D341Med (cell line): ENCODE measurements at places on chromosomes 5 and 9.

- DNase-seq, result no peak
These were observed 3.2 kb downstream of the NKD2 start for GRCh38 chr5:1011741-1012312.

- DNase-seq, result no peak
These were observed 8.6 kb downstream of the TRPM3 start for GRCh38 chr9:71112866-71113265.

DNA sequence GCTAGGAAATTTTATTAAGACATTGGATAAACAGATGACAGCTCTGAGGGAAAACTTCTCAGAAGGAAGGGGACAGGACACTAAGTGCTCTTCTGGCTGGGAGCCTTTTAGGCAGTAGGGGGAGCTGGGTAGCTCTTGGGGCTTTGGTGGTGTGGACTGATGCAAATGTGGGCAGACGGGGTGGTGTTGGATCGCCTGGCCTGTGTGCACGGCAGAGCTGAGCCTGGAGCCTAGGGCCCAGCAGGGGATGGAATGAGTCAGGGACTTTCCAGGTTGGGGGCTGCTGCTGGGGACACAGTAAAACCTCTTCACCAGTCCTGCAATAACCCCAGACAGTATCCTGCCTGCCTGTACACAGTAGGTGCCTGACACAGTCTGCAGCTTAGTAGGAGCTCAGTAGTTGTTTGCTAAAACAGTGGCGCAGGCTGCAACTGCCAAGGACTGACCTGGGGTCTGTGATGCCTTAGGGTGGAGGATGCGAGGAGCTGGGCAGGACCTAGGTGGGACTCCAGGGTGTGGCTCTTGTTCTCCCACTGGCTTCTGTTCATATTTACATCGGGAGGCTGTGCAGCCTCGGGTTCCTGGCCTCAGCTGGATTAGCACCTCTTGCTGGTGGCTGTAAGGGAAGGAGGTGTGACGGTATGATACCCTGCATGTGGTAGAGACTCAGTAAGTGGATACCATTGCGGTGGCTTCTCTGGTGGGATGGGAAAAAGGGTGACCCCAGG is 83.8 kb downstream of the DAB2IP start:
- DNase-seq, result no peak

GRCh38 chr9:84136119-84136868 is 155.7 kb downstream of the RMI1 start:
- no peak for DNase-seq

GRCh38 chr5:59293700-59294099 is 599.8 kb downstream of the PDE4D start:
- no peak for DNase-seq

DNA sequence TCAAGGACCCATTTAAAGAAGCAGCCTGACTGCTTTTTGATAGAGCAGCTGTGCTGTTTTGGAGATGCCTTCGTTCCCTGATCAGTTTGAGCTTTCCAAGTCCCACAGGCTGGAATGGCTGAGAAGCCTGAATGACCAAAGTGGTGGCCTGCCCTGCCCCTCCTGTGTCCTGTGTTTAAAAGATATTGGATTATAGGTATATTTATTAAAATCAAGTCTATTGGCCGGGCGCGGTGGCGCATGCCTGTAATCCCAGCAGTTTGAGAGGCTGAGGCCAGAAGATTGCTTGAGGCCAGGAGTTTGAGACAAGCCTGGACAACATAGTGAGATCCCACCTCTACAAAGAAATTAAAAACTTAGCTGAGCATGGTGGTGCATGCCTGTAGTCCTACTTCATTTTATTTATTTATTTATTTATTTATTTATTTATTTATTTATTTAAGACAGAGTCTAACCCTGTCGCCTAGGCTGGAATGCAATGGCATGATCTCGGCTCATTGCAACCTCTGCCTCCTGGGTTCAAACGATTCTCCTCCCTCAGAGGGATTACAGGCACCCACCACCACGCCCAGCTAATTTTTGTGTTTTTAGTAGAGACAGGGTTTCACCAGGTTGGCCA is 87.7 kb downstream of the CACNA1B start:
- no peak for DNase-seq

- no peak for DNase-seq
These were observed 4.8 kb downstream of the GLIPR2 start for GRCh38 chr9:36141288-36141687.

DNA sequence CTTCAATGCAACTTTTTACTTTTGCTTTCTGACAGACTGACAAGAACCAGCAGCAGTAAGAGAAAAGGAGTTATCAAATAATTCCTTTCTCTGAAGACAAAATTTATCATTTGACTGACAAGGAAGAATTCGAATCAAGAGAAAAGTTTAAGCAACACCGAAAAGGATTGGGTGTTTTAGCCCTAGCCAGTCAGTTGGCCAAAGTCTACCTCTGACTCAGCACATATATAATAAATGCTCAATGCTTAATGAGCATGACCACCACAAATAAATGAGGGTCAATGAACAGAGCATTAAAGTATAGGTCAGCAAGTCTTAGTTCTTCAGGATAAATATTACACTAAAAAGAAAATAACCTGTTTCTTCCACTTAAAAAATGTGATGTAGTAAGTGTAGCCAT is 1603.5 kb upstream of the C9orf72 start:
- no peak for DNase-seq

DNA sequence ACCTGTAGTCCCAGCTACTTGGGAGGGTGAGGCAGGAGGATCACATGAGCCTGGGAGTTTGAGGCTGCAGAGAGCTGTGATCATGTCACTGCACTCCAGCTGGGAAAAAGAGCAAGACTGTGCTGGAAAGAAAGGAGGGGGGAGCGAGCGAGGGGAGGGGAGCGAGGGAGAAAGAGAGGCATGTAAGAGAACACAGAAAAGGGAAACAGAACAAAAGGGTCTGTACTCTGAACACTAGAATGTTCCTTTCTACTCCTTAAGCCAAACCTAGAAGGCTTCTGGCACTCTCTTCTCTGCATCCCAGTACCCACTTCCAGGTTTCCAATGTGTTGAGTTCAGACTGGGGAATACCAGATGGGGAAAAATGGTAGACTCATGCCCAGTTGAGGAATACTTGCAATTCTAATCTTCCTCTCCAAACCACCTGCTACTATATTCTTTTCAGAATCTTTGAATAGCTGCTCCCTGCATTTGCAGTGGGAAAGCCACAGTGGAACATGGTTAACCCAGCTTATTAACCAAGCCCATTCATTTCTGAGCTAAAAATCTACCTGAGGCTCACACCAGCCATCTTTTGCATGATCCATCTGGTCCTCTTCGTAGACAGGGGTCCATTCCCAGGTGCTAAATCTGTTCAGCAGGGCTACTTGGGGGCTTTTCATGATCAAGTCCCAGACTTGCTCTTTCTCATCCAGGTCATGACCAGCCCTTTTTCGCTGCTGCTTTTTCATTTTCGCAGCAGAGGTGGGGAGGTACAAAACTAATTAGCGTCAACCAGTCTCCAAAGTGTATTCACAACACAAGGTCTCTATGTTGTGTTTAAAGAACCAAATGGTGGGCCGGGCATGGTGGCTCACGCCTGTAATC is 34.9 kb downstream of the SEMA4D start:
- DNase-seq, result no peak

DNA sequence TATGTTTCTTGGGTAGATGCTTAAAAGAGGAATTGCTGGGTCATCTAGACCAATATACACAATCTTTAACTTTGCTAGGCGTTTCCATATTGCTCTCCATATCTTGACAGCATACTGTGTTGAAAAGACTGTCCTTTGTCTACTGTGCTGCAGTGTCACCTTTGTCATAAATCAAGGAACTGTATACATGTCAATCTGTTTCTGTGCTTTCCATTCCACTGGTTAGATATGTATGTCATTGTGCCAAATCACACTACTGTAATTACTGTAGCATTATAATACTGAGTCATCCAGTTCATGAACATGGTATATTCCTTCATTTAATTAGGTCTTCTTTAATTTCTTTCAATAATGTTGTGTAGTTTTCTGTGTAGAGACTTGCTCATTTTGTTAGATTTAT is 149.7 kb upstream of the RASGRF2 start:
- no peak for DNase-seq

DNA sequence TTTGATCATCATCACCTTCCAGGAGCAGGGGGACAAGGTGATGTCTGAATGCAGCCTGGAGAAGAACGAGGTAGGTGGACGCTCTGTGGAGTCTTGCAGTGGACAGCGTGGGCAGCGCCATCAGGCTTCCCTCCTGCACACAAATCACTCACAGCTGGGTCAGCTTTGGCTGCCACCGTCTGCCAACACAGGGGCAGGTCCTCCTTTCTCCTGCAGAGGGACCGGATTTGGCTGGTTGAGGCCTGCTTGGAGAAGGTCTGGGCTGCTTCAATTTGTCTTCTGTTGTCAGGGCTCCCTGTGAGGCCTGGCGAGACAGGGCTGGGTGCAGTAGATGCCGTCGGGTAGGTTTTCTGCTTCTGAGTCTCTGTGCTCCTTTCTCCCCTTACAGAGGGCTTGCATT is 180.6 kb downstream of the CACNA1B start:
- no peak for DNase-seq

GRCh38 chr5:117131876-117132275 is 557.3 kb upstream of the SEMA6A start:
- no peak for DNase-seq

- DNase-seq, result no peak
These were observed 55.2 kb upstream of the FYB1 start for GRCh38 chr5:39274398-39275085.

DNA sequence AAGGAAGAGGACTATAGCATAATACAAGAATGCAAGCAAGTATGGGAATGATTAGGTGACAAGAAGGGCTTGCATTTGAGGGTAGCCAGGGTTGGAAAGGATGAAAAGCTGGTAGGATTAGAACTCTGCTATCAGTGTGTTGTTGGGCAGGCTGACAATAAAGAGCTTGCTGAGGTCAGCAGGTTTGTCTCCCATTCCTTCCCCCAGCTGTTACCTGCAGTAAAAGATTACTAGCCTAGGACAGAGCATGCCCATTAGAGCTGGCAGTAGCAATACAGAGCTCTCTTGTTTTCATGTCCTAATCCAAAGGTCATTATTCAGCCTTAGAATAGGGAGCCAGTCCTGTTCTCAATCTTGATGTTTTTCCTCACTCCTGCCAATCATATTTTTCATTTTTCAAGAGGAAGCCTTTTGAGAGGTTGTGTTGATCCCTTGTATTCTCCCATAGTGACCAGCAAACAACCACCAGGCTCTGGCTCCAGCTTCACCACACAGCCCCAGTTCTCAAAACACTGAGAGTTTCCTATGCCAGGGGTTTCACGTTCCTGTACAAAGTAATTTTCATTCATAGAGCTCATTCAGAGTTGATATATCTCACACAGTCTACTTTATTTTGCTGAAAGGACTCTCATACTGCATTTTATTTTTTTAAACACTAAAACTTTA is 71.7 kb downstream of the OR2K2 start:
- no peak for DNase-seq

- DNase-seq, result no peak
These were observed 42.7 kb upstream of the RARS1 start for GRCh38 chr5:168443533-168443932.

GRCh38 chr9:20508242-20508641 is 114.1 kb downstream of the MLLT3 start:
- DNase-seq, result no peak

GRCh38 chr9:77735494-77735893 is 87.4 kb upstream of the GNA14 start:
- no peak for DNase-seq

DNA sequence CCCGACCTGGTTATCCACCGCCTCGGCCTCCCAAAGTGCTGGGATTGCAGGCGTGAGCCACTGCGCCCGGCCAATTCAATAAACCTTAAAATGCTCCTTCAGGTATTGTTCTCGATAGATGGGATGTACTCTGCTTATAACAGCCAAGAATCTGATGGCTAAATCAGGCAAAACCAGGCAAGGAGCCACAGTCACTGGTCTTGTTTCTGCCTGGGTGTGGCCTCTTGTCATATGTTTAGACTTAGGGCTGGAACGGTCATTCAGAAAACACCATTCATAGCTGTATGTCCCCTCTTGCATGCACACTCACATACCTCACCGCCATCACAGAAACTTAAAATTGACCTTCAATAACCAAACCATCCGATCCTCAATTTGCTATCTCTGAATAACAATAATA is 7.7 kb downstream of the FAM219A start:
- DNase-seq, result no peak

DNA sequence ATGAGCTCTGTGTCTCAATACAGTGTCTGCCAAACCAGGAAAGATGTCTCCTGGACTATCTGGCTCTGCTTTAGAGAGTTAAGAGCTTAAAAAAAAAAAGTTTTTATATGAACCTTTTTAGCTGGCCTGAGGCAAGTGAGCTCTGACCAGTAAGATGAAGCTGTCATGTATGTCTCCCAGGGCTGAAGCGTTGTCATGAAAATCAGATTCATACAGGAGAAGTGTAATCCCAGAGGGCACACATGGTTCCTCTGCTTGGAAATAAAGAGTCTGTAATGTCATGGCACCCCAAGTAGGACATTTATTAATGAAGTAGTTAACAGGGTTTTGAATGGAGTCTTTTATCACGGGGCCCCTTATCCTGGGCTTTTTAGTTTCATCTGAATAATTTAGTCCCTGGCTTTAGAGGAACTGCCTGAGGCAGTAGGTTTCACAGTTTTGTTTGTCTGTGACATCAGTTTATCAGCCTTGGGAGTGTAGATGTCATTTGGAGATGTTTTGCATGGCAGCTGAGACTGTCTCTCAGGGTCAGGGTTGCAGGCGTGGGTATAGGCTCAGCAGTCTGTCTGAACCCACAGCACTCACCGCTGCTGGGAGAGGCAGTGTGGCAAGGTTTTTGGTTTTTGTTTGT is 223.3 kb downstream of the DIRAS2 start:
- no peak for DNase-seq

DNA sequence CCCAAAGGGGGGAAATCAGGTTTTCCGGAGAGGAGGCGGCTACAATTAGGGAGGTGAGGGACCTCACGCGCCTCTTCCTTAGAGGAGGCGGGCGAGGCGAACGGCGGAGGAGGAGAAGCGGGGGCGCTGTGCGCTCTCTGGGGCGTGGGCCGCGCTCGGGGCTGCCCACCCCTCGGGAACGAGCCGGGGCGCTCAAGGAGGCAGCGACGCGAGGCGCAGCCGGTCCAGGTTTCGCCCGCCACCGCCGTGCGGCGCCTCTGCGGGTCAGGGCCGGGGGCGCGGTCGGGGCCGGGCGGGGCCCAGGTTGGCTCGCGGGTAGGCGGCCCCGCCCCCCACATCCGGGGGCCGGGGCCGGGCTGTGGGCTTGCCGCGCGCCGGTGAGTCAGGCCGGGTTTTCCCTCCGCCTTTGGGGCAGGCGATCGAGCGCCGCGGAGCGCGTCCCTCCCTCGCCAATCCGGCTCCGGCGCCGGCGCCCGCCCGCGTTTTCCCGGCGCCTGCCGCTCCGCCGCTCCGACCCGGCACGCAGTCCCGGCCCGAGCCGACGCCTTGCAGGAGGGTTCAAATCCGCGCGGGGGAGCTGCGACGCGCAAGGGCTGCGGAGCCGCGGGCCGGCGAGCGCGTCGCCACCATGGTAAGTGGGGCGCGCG is at the start of gene N4BP3:
N4BP3 (plus strand) TSS at position 392 of the 647 bp plus-strand sequence. CDS start 6,052 bp downstream, outside the sequence.
- peak; percentile 91 for DNase-seq

GRCh38 chr5:93296338-93296737 is 284.7 kb downstream of the NR2F1-AS1 start:
- no peak for DNase-seq

DNA sequence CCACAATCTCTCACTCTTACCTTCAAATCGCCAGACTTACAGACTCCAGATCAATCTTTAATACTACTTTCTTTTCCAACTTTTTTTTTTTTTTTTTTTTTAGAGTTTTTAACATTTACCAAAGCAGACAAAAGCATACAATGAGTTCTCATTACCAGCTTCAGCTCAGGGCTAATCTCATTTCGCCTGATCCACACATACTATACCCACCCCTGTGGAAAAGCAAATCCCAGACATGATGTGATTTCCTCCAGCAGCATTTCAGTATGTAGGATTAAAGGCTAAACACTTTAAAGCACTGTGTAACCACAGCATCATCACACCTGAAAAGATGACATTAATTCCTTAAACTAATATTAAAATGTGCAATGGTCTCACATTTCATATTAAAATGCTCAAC is 138.8 kb upstream of the RETREG1 start:
- DNase-seq, result peak; percentile 46
